ENCODE measurements at places on chromosomes 1 and 21.

GRCh38 chr1:923131-923990 is at the start of gene SAMD11:
Gene SAMD11, plus strand, starts transcription at chr1:923923. Its CDS starts 509 bp downstream, at chr1:924432.
- peak; percentile 92 for DNase-seq

DNA sequence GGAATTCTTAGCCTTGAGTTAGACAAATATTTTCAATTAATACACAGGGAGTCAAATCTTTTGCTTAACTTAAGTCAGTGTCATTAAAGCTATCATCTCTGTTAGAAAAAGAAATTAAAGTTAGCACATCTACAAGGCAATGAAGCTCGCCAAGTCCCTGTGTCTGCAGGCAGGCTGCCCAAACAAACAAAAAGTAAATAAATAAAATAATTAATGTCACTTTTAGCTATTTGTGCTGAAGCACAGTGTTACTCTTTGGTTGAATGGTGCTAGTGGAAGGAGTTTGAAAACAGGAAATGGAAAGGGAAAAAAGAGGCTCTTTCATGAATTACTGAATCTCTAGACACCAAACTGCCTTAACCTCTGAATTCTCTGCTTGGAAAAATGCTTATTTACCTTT is 37.1 kb upstream of the COL11A1 start:
- no peak for DNase-seq

- DNase-seq = peak; percentile 63
Observed at GRCh38 chr1:64515427-64515826, 45.5 kb downstream of the CACHD1 start.

DNA sequence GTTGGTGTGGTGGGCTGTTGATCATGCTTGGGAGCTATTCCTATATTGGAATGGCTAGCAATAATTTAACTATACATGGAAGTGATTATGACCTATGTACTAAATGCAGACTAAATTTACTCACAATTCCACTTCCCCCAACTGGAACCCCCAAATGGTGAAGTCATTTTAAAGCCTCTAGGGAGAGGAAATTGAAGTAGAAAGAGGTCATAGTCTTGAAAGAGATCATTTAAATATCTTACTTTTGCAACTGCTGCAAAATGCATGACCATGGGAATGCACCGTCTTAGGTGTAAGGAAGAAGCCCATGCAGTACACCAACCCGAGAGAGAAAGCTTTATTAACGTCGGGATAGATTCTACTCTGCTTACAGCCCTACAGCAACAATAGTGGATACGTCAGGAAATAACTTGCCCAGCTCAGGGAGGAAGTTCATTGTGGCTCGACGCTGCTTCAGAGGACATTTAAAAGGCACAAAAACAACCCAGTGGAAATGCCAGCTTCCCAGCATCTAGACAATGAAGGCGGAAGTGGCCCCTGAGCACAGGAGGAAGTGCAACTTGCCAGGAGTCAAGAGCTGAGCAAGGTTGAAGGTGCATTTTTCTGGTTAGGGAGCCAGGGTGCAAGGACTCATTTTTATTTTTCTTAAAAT is 26.5 kb downstream of the CYYR1 start:
- DNase-seq = no peak

- no peak for DNase-seq
Observed at GRCh38 chr1:214678386-214678785, 75.4 kb downstream of the CENPF start.

GRCh38 chr1:107750364-107750959 is 214.5 kb downstream of the VAV3 start:
- peak; percentile 88 for DNase-seq

DNA sequence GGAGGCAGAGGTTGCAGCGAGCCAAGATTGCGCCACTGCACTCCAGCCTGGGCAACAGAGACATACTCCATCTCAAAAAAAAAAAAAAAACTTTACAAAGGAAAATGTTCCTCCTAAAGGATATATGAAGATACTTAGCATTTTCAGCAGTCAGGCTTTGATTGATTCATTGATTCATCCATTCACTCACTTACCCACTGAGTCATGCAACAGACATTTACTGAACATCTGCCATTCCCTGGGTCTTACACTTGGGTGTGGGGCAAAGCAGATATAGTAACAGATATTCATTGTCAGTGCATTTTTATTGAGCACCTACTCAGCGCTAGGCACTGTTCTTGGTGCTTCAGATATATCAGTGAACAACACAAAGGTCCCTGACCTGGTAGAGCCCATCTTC is 5.6 kb upstream of the LACTBL1 start:
- DNase-seq = no peak

DNA sequence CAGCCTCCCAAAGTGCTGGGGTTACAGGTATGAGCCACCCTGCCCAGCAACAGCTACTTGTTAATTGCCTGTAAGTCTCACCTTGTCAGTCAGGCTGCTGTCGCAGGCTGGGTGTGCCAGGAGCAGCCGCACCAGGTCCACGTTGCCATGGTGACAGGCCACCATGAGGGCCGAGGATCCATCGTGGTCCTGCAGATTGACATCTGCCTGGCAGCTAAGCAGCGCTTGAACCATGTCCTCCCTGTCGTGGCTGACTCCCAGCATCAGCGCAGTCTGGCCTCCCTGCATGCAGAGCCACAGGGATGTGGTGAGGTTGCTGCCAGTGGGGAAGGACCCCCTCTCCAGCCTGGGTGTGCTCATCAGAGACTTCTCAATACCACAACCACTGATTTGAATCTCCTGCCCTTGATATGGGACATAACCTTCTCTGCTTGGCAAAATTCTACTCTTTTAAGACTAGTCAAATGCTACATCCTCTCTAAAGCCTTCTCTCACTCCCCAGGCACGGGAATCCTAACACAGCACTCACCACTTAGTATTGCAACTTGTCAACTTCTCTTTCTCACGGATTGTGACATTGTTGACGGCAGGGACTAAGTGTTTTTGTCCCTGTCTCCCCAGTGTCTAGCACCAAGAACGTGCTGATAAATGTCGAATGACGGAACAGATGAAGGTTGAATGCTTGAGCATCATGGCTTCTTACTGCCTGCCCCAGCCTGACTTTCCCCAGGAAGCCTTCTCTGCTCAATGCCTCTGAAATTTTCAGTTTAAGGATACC is 52.9 kb downstream of the L1TD1 start:
- peak; percentile 91 for DNase-seq

DNA sequence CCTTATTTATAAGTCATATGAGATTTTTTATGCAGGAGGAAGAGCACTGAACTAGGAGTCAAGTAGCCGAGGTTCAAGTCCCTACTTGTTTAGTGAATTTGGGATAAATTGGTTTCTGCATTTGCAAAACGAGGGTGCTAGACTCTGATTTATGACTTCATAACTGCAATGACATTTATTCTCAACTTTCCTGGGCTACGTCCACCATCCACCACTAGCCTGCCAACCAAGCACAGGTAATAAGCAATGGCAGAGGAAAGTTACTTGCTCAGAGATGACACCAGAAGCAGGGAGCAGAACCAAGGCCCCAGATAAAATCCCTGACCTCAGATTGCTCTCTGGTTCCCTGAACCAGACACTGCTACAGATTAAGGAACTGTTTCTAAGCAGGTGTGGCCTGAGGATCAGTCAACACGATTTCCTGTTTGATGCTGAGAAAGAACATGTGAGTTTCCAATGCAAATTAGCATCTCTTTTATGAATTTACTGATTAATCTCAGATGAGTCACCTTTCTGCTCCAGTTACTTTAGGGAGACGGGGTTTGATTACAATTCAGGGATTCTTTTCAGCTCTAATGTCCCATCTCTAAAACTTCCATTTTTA is 52.7 kb downstream of the PLPP3 start:
- DNase-seq = no peak

- peak; percentile 85 for DNase-seq
Observed at GRCh38 chr1:37038227-37039093, 4.1 kb upstream of the GRIK3 start.

- DNase-seq = no peak
Observed at GRCh38 chr1:163668472-163668871, 346.7 kb downstream of the NUF2 start.

GRCh38 chr1:30645807-30646206 is 77.6 kb downstream of the MATN1 start:
- DNase-seq = no peak

DNA sequence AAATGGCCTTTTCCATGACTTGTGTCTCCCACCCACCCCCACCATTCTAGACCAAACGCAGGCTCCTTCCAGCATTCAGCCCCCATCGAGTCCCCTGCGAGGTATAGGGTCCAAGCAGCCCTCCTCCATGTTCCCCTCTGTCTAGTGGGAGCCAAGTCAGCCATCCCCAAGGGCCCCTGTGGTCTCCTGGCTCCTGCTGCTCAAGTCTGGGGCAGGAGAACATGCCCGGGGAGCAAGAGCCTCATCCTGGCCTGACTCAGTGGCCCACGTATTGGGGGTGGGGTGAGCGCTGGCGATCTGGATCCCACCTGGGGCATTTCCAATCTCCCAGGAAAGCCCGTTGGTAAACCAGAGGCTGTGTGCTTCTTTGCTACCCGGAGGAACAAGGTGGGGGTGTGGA is 4.1 kb upstream of the PRDM16 start:
- DNase-seq = no peak

- no peak for DNase-seq
Observed at GRCh38 chr1:184801503-184801902, 46.8 kb upstream of the EDEM3 start.

GRCh38 chr1:159161001-159161718 is 10.3 kb upstream of the CADM3 start:
- DNase-seq = peak; percentile 93

GRCh38 chr1:195580988-195581387 is 1027.3 kb downstream of the KCNT2 start:
- no peak for DNase-seq

- DNase-seq = peak; percentile 97
Observed at GRCh38 chr1:50108497-50109059, at the start of gene ELAVL4. Gene ELAVL4, plus strand, starts transcription at chr1:50108920. Its CDS starts 270 bp downstream, at chr1:50109190.

DNA sequence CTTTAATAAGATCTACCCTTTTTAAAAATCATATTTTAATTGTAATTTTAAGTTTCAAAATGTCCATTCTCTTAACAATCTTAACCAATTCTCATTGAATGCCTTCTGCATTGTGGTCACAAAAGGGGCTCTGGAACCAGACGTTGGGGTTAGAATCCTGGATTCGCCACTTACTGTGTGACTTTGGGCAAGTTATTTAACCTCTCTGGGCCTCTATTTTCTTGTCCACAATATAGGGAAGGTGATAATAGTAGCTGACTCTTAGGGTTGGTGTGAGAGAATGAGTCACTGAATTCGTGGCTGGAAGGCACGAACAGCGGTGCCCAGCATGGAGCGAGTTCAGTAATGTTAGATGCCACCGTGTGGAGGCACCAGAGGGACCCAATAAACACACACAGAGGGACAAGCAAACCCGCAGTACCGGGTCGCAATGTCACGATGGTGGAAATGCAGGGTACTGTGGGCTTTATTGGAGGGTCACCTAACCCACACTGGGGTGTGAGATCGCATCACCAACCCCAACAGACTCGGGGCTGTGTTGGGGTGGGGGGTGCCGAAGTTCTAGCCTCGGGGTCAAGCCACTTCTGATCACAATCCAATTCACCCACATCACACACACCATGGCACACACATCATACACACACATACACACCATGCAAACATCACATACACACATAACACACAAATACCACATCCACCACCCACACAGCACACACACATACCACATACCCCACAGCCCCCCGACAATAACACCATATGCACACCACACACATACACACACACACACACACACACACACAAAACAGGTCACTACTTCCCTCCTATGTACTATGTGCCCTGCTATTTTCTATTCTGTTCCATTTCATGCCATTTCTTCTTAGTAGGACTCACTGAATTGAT is 27.0 kb upstream of the IFNAR2 start:
- no peak for DNase-seq

DNA sequence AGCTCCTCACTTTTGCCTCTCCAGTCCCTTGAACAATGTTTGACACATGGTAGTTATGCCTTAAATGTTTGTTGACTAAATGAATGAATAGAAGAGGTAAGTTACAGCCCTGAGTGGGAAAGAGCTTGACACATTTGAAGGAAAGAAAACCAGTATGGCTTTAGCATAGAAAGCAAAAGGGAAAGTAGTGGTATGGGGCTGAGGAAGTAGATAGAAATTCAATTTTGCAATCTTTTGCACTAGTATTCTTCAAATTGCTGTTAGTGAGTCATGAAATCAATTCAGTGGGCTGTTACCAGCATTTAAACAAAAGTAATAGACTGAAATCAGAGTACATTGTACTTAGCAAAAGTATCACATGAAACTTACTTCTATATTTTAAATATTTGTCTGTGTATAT is 21.1 kb downstream of the PLA2G4A start:
- DNase-seq = no peak

DNA sequence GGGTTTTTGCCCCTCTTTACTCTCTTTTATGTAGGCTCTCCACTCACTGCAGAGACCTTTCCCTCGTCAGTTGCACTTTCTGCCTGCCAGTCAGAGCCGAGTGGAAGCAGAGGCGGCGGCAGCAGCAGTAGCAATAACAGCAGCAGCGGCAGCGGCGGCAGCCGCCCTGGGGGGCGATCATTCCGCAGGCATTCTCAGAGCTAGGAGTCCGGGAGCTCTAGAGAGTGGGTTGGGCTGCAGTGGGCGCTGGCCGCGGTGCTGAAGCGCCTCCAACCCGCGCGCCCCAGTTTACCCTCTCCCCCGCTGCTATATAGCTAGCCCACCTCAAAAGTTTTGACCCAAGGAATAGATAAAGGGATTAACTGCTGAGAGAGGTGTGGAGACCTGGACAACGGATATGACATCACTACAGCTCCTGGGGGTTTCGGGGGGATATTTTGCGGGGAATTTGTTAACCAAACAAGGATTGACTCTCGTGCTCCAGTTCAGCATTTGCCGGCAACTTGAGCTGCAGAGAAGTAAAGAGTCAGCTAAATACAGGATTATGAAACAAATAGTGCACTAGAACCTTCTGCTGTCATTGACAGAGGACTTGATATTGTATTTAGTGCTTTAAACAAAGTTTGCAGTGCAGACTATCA is at the start of gene OLFM3:
Gene OLFM3 (minus strand): TSS at position 102 of the 641 bp plus-strand sequence.
- peak; percentile 84 for DNase-seq

- no peak for DNase-seq
Observed at GRCh38 chr1:1947493-1947892, 28.4 kb upstream of the TMEM52 start.

GRCh38 chr1:78980511-78980910 is 26.0 kb downstream of the ADGRL4 start:
- DNase-seq = no peak

GRCh38 chr1:8563944-8564537 is 246.1 kb downstream of the SLC45A1 start:
- DNase-seq = no peak

DNA sequence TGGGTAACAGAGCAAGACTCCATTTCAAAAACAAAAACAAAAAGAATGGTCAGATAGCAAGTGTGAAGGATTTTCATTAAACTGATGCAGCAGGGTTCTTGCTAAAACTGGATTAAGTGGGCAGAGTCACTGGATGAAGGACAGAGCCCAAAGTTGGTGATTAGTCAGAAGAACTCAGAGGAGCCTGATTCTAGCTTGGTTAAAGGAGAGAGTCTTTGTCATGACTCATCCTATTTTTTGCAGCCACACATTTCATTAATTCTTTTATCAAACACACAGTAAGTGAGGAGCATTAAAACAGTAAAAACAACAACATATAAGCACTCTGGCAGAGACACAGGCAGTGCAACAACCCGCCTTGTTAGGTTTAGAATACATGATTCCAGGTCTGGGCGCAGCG is 56.0 kb upstream of the EDARADD start:
- no peak for DNase-seq

GRCh38 chr1:213409971-213410370 is 358.9 kb downstream of the RPS6KC1 start:
- DNase-seq = no peak

GRCh38 chr1:21531241-21531640 is 22.0 kb downstream of the ALPL start:
- no peak for DNase-seq

- DNase-seq = no peak
Observed at GRCh38 chr1:3687504-3687903, 35.2 kb downstream of the TP73 start.
